ENCODE measurements at places on chromosomes 4 and X. TPM values are rescaled to one million over a fixed set of nuclear protein-coding genes. Genes with fewer than 3 reads are reported as not detected.

DNA sequence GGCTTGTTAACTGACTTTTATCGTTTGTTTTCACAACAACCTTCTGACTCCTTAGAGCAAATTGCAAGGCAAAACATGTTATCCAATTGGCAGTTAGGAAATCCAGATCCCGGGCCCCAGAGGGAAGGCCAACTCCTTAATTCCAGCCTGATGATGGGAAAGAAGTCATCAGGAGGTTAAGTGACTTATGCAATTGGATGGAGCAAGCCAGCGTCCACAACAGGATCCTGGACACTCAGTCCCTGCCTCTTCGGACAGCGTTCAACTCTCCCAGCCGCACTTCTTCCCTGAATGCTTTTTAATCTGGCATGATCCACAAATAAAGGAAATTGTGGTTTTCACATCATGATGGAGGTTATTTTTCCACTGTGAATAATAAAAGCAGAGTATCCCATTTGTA, 310.1 kb downstream of the RAB28 start:
- peak; percentile 97 for DNase-seq

DNA sequence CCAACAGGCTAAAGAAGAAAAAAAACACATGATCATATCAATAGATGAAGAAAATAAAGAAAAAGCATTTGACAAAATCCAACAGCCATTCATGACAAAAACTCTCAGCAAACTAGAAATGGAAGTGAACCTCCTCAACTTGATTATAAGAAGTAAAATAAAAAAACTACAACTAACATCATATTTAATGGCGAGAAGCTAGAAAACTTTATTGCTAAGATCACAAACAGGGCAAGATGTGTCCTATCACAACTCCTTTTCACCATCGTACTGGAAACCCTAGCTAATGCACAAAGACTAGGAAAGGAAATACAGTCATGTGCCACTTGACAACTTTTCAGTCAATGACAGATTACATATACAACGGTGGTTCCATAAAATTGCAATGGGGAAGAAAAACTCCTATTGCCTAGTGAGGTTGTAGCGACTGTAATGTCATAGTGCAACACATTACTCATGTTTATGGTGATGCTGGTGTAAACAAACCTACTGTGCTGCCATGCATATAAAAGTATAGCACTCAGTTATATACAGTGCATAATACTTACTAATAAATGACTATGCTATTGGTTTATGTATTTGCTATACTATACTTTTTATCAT, 12.1 kb upstream of the MANBA start:
- no peak for DNase-seq

DNA sequence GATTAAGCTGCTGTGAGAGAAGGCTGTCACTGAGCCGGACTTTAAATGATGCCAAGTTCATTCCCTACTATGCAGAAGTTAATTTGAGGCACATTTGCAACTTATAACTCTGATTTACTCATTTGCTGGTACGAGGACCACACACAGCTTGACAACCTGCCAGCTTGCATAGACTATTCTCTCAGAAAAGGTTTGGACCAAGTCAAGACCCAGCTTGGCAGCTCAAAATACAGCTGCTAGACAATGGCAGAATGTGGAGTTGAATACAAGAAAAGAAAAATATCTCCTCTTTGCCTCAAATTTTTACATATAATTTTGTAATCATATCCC, 338.9 kb downstream of the DHX15 start:
- DNase-seq: no peak

DNA sequence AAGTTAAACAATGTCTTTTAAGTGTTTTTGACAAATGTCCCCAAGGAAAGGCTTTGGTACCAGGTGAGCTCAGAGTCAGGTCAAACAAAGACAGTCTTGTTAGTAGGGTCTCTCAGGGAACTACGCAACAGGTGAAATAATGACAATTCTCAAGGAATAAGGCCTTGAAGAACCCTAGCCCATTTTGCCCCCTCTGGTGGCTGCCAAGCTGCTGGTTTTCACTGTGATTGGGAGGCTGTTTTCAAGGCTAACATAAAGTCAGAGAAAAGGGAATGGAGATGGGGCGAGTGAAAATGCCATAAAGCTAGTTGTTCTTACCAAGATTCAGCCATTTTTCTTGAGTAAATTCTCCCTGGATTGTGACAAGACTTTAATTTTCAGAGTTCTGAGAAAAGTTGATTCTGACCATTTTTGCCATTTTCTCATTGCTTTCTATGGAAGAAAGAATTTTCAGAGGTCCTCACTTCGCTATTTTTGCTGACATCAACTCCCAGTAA, 58.7 kb downstream of the RWDD4 start:
- no peak for DNase-seq

- DNase-seq: no peak
Observed at GRCh38 chrX:153628129-153628528, 18.9 kb upstream of the DUSP9 start.

GRCh38 chrX:51892921-51893745, at the start of gene MAGED1:
TSS of gene MAGED1 (plus strand) at chrX:51893623. CDS start at chrX:51894305, 682 bp downstream.
- peak; percentile 92 for DNase-seq

GRCh38 chrX:17435476-17435875, 60.5 kb downstream of the NHS start:
- DNase-seq: no peak

GRCh38 chrX:41722816-41723618, 964 bp upstream of the GPR82 start:
- no peak for DNase-seq

DNA sequence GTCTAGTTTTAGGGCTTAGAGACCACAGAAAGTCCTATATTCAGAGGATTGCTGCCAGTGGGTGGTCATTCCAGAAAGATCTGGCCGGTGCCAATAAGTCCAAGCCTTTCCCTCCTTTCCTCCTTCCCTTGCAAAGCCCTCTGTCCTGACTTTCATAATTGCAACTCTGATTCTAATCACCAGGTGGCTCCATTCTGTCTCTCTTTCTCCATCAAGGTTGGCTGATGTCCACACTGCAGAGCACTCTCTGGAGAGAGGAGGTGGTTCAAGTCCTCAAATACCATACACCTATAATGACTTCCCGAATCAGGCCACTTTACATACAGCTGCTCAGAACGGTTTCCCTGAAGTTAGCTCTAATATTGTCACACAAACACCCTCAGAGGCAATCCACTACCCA, 22.4 kb upstream of the ARMCX4 start:
- DNase-seq: no peak

CXXC4 gene
- 0.74 TPM for total RNA-seq

HSD17B13 gene
- 23.8 TPM for total RNA-seq

DNA sequence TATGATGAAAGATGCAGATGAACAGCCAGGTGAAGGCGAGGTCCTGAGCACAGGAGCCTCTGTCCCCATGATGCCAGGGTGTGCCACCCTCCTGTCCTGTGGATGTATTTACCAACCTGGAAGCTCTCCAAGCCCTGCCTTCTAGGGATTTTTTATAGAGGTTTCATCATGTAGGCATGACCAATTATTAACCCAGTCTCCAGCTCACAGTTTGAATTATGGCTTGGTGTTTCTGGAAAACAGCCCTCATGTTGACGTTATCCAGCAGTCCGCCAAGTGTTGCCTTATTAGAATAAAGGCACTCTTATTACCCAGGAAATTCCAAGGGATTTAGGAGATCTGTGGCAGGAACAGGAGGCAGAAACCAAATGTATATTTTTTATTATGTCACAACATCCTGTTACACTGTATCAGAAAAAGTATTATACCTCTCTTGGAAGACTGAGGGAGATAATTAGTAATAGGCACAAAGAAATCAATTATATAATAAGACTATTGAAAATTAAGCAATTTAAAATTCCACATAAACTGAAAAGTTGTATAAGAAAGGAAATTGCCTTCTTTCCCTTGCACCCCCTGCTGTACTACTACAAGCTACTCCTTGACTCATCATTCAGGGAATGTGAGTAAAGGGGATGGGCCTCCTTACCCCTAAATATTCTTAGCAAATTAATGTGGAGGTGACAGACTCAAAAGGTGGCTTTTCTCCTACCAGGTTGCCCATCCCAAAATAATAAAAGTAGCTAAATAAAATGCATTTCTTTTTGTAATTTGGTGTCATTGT, 129.6 kb downstream of the ZNF330 start:
- DNase-seq: no peak

GRCh38 chr4:64158648-64159326, 250.5 kb downstream of the TECRL start:
- DNase-seq: no peak

DNA sequence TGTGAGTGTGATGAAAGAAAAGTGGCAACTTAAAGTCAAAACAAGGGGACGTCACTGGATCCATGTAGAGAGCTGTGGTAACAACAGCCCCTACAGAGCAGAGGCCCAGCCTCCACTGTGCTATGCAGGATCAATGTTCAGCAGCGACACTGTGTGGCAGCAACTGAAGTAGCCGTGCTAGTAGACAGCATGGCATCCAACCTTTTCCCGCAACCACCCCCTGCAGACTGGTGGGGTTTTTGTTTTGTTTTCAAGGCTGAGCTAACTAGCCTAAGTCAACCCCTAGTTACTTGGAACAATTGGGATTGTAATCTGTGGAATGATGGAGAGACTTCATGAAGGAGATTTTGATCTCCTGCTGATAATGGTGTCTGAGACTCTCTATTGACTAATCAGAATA, 44.4 kb upstream of the PPARGC1A start:
- no peak for DNase-seq

GRCh38 chr4:77413766-77414165, 191.9 kb upstream of the CXCL13 start:
- DNase-seq: no peak

DNA sequence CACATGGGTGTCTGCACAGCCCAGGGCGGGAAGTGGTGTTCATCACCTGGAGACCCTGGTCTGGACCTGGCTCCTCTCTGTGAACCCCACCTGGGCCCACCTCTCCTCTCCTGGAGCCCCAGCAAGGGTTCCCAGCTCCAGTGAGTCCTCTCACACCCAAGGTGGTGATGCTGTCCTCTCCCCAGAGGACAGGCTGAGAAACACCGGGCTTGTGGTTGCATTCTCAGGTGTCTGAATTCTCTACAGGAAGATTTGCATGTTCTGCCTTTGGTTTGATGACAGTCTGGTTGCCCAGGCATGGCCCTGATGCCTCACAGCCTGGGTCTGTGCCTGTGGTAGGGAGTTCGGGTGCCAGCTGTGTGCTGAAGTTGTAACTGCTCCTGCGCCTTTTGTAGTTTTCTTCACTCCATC, 3.8 kb downstream of the MAEA start:
- no peak for DNase-seq

PAQR3 gene
- 10.6 TPM for total RNA-seq

GRCh38 chr4:41572956-41573355, 35.0 kb downstream of the LIMCH1 start:
- DNase-seq: no peak

DNA sequence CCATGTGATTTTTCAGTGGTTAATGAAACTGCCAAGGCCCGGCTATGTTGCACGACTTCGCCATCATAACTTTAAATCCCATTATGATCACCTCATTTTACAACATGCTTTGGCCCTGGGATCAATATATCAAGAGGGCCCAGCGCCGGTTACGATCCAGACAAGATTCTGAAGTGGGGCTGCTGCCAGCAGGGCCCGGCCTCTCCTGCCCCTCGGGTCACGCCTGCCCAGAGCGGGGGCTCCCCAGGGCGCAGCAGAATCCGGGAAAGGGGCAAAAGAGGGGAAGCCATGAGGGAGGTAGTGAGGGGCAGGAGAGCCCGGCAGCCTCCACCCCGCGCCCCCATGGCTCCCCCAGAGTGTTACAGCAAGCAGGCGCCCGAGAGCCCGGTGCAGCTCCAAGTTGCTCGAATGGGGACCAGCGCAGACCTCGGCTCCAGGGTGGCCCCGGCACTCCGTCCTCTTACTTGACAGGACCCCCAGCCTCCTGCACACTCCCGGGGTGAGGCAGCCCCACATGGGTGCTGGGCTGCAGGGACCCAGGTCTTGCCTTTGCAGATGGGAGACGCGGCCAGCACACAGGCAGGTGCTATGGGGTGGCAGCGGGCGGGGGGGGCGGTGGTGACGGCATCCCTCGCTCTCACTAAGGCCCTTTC, 129.8 kb upstream of the NKX1-1 start:
- DNase-seq: no peak

ZNF330 gene
- total RNA-seq: 16.0 TPM

GRCh38 chr4:78756776-78757175, 19.4 kb upstream of the BMP2K start:
- no peak for DNase-seq

GRCh38 chr4:31791666-31792065, 1071.5 kb downstream of the PCDH7 start:
- DNase-seq: no peak

DNA sequence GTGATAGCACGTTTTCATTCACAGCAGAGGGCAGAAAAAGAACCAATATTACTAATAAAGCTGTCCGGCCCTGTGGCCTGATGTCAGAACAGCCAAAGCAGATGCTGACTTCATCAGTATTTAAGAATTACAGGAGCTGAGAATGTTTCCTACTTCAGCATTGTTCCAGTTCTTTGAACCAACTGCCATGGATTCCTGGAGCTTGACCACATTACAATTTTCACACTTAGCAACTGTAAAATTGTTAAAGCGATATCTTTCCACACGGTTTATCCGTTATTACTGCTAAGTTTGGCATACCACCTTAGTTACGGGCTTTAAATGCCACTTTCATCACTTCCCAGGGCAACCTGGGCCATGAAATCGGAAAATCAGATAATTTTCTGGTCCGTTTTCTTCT, 118.2 kb downstream of the EPHA5 start:
- DNase-seq: no peak

MPC1L gene
- not detected for total RNA-seq

LRIT3 gene
- total RNA-seq: not detected

DNA sequence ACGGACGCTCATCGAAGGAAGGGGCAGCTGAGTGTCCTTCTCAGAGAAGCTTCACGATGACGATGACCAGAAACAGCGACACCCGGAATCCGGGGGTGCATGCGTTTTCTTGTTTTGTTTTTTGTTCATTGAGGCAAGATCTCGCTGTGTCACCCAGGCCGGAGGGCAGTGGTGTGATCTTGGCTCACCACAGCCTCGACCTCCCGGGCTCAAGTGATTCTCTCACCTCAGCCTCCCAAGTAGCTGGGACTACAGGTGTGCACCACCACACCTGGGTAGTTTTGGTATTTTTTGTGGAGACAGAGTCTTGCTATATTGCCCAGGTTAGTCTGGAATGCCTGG, 19.8 kb downstream of the DGKQ start:
- no peak for DNase-seq

DNA sequence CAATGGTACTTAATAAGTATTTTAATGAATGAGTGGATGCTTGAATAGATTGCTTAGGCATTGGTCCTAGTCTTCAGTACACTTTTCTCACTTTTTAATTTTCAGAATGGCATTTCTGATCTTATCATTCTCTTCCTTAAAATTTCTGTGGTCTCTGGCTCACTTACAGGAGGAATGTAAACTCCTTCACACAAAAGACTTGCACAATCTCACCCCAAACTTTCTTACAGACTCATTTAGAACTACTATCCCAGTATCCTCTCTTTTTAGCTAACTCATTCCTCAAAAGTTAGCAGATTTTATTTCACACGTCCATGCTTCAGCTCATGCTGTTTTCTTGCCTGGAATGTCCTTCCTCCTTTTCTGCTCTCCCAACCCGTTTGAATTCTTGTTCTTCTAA, 350.1 kb downstream of the GRXCR1 start:
- no peak for DNase-seq

DNA sequence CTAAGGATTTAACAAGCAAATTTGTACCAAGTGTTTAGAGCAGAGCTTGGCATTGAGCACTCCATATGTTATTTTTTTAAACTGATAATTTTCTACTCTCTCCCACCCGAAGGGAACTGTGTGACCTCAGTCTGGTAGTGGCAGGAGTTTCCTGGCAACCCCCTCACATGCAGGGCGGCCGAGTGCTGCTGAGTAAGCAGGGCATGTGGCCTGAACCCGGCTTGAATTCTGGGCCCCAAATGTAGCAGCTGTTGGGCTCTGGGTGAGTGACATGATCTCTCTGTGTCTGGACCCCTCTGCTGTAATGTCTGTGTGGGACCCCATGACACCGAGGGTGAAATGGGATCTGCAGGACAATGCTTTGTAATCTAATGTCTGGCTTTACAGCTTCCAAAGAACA, 13.6 kb upstream of the C4orf50 start:
- no peak for DNase-seq

Data from vagina (tissue), 2 donors.